Activated naive CD4-positive, alpha-beta T cell treated with anti-CD3 and anti-CD28 coated beads, Interleukin-2, amount 10 ng/mL, durations not matched to agents 7 days and 5 days (primary cell): ENCODE measurements at places on chromosomes 13 and 19.
A peak's percentile ranks its signal among the peaks of the same experiment; 100 is the strongest.

GRCh38 chr13:21069561-21070004 is 8.2 kb upstream of the LATS2 start:
- DNase-seq = no peak

- no peak for DNase-seq
Measured at GRCh38 chr13:70662231-70662940, 554.1 kb upstream of the KLHL1 start.

DNA sequence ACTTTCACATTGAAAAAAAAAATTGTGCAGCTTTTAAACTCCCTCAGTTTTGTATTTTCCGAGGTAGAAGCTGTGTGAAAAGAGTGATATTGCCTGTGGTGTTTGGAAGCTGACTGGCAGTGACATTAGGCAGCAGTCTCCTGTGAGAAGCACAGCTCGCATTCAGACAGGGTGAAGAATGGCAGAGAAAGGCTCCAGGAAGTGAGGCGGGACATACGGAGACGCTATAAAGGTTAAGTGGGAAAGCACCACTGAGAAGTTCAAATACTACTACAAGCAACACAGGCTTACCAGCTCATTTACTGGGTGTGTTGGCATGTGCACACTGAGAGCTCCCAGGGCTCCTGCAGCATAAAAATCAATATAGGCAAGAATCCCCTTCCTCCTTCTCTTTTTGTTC is 88.4 kb downstream of the RXFP2 start:
- DNase-seq = no peak

GRCh38 chr13:112160558-112160957 is 93.6 kb downstream of the SOX1 start:
- DNase-seq = no peak

GRCh38 chr13:97726664-97727280 is 226.7 kb upstream of the IPO5 start:
- DNase-seq = no peak

DNA sequence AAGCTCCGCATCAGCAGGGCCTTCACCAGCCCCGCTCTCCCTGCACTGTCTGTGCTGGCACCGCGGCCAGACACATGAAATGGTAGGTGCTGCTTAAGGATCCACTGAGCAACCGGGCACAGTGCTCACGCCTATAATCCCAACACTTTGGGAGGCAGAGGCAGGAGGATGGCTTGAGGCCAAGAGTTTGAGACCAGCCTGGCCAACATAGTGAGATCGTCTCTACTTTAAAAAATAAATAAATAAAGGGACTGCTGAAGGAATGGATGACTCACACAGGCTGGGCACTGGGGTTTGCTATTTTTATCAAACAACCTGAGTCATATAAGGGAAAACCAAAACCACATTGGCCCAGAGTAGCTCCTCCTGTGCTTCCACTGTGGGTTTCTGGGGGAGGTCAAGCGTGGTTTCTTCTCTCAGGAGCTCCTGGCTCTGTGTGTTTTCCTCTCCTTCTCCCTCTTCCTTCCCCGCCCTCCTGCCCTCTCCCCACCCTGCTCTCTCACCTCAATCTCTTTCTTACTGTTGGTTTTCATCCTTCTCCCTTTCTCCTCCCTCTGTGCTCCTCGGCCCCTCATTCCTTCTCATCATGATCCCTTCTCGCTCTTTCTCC is 21.3 kb downstream of the VRK3 start:
- DNase-seq = peak; percentile 38

DNA sequence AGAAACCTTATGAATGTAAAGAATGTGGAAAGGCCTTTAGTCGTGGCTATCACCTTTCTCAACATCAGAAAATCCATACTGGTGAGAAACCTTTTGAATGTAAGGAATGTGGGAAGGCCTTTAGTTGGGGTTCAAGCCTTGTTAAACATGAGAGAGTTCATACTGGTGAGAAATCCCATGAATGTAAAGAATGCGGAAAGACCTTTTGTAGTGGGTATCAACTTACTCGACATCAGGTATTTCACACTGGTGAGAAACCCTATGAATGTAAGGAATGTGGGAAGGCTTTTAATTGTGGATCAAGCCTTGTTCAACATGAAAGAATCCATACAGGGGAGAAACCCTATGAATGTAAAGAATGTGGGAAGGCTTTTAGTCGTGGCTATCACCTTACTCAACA is 20.8 kb downstream of the ZNF283 start:
- DNase-seq = no peak

- DNase-seq = no peak
Measured at GRCh38 chr13:79457948-79458347, 23.0 kb upstream of the NDFIP2 start.
